Cortex of kidney (tissue), 1 donor: ENCODE measurements at places on chromosomes 13 and 19.

- DNase-seq = no peak
Measured at GRCh38 chr13:43368003-43368402, 344.6 kb downstream of the DNAJC15 start.

GRCh38 chr19:1412323-1412923 lies 5.0 kb downstream of the DAZAP1 start:
- DNase-seq = no peak

DNA sequence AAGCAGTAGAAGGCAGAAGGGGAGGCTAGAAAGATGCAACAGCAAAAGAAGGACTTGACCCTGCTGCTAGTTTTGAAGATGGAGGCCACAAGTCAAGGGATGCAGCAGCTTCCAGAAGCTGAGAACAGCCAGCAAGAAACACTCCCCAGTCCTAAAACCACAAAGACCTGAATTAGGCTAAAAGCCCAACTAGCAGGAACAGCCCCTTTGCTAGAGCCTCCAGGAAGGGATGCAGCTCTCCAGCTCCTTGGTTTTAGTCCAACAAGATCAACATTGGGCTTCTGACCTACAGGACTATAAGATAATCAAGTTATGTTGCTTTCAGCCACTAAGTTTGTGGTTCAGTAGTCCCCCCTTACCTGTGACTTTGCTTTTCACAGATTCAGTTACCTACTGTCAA lies 10.5 kb upstream of the LATS2 start:
- DNase-seq = no peak

DNA sequence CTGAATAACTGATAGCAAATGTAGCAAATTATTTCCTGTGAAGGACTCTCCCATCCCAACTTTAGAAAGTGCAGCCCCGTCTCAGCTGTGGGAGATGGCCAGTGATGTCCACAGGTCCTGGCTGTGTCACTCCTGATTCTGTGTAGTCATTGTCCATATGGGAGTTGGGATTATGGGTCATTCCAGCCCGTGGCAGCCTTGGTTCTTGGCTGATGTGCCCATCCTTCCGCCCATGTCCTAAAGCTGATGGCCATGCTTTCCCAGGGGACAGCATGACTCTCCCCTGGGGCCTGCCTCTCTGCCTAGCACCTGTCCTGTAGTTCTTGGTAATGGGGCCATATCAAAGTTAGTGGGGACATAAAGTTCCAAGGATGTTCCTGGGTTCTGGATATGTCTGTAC lies 43.9 kb upstream of the C1QTNF9 start:
- DNase-seq = no peak

- DNase-seq = no peak
Measured at GRCh38 chr13:48852911-48853727, 122.6 kb upstream of the FNDC3A start.

DNA sequence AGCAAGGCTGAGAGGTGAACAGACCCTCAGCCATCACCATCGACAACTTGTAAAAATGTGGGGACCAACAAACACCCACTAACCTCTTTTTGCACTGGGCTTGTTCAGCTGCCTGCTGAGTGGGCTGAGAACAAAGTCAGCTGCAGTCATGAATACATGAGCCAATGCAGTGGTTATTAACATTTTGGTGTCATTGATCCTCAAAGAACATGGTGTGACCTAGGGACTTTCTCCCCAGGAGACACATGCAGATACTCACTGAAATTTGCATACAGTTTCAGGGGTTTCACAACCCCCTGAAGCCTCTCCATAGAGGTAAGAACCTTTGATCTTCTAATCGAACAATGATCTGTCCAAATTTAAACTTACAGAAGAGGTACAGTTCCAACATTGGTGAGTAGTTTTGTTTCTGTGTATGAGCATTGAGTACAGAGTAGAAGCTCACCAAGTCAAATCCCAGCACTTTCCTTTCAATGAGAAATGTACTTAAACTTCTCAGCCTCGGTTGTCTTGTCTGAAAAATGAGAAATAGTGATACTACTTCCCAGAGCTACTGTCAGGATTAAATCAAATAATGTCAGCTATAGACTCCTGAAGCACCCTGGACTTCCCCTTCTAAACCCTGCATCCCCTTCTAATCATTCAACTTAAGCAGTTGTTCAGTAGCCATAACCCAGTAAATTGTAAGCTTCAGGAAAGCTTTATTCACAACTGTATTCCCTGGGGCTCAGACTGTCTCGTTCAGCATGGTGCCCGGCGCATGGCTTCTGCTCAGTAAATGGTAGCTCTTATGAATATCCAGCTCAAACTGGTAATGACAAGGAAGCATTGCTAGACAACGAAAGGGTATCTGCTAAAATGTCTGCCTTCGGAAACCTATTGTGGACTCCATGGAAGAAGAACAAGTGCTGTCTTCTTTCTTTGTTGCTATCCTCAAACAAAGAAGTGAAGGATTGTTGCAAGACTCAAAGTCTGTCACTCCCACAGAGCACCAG lies 148.7 kb downstream of the FOXO1 start:
- no peak for DNase-seq
